Non-pigmented ciliary epithelial cell (primary cell): ENCODE measurements at places on chromosomes 1 and 21.

DNA sequence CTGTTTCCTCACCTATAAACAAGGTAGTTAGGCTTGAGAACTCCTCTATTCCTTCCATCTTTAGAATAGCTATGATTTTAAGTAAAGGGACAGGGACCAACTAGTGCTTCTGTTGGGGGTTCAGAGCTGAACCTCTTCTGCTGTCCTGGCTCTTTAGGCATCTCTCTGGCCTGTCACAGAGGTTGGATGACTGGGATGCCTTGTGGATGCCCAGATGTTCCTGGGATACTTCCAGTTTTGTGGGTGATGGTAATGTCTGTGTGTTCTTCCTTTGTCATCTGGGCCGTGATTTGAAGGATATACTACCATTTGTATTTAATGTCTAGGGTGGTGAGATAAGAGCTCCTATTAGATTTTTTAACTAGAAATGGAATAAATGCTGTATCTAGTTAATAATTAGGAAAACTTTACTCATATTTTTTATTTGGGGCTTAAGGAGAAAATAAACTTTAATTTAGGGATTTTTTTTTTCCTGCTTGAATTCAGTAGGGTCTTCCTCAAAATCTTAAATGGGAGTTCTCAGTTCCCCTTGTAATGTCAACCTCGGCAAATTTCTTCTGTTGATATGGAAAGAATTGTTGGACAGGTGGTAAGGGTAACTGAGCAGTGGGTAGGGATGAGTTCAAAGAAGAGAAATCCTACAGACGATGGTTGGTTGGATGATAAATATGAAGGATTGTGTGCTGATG, 47.2 kb downstream of the LAMC1 start:
- DNase-seq = no peak

DNA sequence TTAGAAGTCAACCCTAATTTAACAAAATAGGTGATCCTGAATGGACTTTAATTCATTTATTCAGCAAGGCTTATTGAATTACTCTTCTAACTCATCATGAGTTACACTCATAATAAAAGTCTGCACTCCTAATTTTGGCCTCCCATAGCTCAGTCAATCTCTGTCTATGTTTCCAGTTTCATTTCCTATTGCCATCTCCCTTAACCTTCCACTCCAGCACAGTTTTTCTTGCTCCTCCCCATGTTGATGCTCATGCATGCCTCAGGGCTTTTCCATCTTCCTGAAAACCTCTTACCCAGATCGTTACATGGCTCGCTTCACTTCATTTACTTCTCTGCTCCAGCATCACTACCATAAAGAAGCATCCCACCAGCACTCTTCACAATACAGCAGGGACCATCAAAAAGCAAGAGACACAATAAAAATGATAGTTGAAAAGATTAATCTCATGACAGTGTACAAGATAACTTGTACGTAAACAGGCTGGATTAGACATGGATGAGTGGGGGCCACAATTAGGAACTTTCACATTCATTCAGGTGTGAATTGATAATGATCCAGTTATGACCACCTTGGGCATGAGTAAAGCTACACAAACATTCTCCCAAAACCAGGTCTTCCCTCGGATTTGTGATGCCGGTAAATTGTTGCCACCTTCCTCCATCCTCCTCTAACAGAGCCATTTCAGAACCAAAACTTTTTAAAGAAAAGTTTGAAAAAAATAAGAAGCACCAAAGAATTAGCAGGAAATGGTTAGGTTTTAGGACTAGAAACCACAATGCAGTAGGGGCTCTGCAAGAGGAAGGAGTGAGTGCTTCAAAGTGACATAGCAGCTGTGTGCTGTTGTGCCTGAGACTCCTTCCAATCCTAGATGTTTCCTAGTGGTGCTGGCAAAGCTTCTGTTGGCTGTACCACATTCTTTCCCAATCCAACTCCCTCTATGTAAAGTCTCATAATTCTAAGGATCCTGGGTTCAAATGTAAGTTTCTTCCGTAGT, 89.8 kb downstream of the OLFML2B start:
- no peak for DNase-seq

GRCh38 chr21:46128933-46129571, 26.3 kb downstream of the FTCD start:
- DNase-seq = no peak

GRCh38 chr1:38613996-38614395, 245.6 kb downstream of the RRAGC start:
- no peak for DNase-seq

DNA sequence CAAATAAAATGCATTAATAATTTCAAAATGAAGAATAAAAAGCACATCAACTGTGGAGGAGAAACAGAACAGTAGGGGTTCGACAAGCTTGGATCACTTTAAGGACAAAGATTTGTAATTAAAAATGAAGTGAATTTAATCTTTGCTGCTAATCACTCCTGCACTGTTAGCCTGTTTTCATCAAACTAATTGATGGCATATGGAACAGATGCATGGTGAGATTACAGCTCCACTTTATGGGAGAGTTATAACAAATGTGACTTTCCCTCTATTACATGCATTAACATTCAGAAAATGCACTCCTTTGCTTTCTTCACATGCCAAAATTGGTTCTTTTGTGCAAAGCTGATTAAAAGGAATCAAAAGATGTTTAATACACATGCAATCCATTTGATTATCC, 207.2 kb upstream of the C21orf91 start:
- DNase-seq = no peak

- DNase-seq = no peak
These were observed 27.3 kb downstream of the OPTC start for GRCh38 chr1:203521074-203521794.

DNA sequence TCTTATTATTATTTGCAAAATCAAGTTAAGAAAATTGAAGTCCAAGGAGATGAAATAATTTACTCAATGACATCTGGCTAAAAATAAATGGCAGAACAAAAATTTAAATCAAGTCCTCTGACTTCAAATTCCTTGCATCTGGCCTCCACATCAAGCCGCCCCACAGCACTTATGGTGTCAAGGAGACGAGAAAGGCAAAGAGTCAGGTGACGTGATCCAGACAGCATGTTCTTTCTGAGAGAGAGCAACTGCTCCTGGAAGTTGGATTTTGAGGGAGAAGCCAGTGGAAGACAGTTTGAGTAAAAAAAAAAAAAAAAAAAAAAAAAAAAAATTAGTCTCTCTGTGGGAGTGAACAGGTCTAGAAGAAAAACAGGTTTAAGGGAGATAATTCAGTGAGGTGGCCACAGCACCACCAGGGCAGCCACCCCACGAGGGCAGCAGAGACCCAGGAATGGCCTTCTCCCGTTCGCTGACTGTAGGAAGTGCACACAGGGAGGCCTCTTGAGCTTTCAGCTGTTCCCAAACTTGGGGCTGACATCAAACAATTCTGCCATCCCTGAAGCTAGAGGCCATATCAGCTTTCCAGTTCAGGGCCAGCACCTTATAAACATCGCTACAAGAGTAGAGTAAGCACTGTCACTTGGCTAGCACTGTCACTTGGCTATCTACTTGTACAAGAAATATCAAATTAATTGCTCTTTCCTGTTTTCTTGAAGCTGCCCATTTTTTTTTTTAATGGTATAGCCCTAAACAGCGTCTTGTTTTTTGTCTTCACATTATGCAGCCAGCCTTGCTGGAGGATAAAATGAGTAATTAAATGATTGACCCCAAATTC, 7.8 kb downstream of the C1orf162 start:
- no peak for DNase-seq

DNA sequence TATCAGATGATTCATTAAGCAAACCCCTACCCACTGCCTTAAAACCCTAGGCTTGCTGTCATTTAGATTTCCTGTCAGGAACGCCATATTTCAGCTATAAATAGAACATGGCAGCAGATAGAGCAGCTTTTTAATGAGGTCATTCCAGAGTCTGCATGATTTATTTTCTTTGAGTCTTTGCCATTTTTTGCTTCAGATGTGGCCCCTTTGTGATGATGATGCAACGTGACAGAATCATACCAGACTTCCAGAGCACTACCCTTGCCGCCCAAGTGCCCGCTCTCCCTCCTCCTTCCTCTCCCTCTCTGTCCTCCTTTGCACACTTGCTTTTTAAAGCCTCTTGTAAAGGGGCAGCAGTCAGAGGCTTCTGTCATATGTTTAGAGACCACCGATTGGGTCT, 55.5 kb upstream of the TRIM67 start:
- peak; percentile 84 for DNase-seq

GRCh38 chr21:42094811-42095210, 23.7 kb downstream of the UMODL1 start:
- DNase-seq = no peak

- no peak for DNase-seq
These were observed 608.5 kb upstream of the USP24 start for GRCh38 chr1:55823541-55824250.

- no peak for DNase-seq
These were observed 48.0 kb downstream of the DYRK1A start for GRCh38 chr21:37414292-37415253.

DNA sequence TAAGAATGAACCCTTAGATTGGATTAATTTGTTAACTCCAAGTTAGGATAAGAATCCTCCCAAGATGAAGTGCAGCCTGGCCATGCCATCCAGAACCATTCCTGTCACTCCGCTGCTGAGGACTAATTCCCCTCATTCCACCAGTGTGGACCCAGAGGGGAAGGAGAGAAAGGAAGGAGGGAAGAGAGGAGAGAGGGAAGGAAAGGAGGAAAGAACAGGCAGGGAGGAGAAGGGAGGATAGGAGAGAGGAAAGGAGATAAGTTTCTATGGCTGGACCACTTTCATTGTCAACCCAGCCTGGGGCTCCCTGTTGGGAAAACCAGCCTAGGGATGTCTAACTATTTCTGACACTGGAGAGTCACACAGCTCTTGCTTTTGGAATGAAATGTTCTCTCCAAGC, 4.7 kb downstream of the MRAP start:
- no peak for DNase-seq
